ENCODE measurements at places on chromosomes 3 and 15.

DNA sequence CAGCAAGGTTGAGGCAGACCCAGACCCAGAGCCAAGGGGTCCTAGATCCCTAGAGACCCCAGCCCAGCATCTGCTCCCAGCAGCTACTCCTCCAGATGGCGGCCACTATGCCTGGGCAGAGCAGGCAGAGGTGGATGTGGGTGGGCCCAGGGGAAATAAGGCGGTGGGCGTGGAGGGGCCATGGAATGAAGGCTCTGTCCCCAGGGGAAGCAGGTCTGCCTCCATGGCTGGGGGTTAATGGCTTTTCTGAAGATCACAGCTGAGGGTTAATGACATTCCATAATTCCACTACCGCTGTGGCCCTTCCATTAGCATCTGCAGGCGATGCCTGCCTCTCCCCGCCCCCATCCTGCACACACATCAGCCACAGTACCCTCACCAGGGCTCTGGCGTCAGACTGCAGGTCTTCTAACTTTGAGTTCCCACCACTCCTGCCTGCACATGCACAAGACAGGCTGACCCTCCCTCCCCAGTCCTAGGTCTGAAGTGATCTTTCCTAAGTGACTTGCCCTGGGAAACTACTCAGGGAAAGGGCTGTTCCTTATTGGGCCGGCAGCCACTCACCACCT lies 41.2 kb downstream of the CCDC33 start:
- no peak for DNase-seq

DNA sequence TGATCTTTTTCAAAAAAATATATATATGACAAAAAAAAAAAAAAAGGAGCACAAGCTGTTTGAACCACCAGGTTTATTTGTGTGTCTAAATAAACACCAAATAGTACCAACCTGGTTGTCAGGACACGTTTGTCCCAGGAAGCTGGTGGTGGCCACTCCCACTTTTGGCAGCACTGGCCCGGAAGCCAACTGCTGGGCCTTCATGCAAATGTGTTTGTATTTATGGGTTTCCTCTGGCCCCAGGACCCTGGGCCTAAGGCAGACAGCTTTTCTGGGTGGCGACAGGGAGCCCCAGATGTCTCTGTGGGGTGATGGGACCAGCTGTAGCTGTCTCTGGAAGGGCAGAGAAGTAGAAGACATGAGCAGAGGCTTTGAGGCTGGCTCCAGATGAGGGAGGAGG lies 31.6 kb downstream of the PRKCD start:
- peak; percentile 21 for DNase-seq

DNA sequence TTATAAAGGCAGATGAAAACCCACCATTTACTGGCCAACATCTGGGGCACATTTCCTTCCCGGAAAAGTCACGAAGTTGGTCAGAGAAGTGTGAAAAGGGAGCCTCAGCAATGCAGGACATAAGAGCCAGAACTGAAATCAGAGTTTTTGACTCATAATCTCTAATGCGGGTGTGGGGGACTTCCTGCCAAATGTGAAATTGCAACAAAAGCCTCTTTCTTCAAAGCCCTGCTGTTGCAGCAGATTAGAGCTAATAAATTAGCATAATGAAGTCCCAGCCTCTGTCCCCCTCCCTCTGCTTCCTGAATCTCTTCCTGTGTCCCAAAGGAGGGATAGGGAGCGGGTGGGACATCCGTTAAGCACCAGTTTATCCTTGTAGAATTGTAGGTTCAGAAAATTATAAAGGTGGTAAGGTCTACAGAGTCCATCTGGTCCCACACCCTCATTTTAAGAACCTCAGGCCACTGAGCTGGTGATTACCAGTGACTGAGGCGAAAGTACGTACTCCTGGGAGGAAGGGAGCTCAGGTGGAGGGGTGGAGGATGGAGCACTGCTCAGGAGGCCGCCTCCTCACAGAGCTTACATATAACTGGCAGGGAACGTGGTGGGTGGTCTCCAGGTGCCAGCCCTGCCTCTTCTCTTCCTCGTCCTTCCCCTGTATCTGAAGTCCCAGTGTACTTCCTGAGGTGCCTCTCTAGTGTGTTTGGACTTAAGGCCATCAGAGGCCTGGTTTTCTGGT lies 35.0 kb downstream of the ST6GAL1 start:
- DNase-seq: peak; percentile 67

GRCh38 chr3:183070892-183071291 lies 28.4 kb downstream of the MCCC1 start:
- DNase-seq: no peak

DNA sequence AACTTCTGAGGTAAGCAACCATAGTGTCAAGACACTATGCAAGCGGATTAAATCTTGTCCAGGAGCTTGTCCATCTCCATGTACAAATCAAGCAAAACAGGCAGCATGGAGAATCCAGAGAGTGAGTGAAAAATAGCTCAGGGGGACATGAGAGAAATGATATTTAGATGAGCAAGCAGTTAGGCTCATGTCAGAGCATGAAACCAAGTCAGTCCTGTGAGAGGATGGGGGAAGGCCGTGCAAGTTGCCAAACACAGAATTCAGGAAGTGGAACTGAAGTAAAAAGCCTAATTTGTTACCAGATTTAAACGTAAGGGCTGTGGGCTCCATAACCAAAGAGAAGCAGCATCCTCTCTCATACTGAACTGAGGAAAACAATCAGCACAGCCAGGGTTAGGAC lies 995.9 kb downstream of the MCTP2 start:
- DNase-seq: no peak

DNA sequence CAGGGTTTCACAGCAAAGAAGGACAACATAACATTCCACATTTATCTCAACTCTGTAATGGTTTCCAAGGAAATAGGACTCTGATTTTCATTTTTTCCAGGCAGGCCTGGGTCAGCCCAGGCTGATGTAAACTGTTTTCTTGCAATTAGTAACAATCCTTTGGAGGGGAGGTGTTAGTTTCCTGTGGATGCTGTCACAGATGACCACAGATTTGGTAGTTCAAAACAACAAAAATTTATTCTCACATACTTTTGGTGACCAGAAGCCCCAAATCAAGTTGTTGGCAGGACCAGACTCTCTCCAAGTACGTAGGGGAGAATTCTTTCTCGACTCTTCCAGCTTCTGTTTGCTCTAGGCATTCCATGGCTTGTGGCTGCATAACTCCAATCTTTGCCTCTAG lies 88.0 kb downstream of the EDEM1 start:
- no peak for DNase-seq

GRCh38 chr15:82143390-82144385 lies 97.9 kb upstream of the MEX3B start:
- no peak for DNase-seq

- DNase-seq: no peak
Observed at GRCh38 chr15:35827141-35827540, 281.2 kb upstream of the DPH6 start.

DNA sequence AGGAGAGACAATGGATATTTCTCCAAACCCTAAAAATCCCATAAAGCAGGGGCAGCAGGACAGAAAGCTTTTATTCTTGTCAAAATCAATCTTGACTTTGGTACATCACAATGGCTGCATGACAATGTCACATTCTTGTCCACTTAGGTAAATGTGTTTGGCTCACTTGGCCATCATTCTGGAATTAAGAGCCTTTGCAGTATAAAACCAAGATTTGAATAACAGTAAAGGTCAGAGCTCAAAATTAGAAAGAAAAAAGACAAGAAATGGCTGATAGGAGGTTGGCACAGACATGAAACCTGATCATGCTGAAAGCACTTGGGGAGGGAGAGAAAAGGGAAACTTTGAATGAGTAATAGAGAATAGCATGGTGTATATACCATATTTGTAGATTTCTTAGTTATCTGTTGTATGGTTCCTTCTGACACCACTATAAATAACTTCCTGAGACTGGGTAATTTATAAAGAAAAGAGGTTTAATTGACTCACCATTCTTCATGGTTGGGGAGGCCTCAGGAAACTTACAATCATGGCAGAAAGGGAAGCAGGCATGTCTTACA lies 158.5 kb upstream of the SGO1 start:
- no peak for DNase-seq

DNA sequence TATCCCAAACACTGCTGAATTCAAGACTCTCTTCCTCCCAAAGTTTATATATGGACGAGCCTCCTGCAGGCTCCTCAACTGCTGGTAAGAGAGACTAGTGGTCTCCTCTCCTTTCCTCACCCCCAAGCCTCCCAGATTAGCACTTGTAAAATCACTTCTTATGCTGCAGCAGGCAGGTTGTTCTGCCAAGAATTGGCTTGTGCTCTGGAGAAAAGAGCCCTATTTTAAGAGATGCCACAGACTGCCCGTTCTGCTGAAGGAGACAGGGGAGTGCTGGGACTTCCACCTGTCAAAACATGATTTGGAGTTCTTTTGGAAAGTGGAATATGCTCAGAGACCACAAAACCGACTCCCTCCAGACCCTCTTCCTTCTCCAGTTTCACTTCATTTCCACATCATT lies 230.9 kb upstream of the EIF1B start:
- DNase-seq: no peak

GRCh38 chr3:56613016-56613415 lies 56.0 kb downstream of the CCDC66 start:
- no peak for DNase-seq

DNA sequence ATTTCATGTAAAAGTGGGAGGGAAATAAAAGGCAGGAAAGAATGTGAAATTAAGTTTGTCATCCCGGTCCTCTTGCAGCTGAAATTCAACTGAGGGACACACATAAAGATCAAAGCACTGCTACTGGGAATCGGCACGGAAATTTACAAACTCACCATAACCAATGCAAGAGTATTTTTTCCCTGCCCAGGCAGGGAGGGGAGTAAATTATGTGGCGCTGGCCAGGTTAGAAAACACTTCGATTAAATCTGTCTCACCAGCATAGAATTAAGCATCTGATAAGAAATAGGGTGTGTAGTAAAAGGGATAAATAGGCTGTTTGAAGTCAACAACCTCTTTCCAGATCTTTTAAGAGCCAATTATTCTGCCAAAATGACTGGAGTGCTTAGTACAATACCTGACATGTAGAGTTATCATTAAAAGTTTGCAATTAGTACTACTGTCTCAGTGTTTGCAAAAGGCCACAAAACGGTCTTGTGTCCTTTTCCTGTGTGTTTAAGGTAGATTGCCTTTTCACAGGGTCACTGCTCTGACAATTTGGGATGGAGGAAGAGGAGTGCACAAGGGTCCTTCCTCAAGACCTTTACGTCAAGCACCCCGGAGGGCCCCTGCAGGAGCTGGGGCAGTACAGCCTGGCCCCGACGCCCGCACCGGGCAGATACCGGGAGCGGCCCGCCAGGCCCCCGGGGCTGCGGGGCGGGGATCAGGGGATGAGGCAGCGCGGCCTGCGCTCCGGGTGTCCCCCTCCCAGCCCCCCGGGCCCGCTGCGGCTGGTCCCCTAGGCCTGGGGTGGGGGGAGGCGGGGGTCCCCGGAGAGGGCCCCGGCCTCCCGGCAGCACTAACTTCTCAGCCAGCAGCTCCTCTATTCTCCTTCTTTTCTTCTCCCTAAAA lies 651 bp downstream of the UBA3 start:
- peak; percentile 66 for DNase-seq

GRCh38 chr15:34102175-34102925 lies 467 bp downstream of the PGBD4 start:
- no peak for DNase-seq

GRCh38 chr15:47395076-47395475 lies 322.2 kb upstream of the SEMA6D start:
- no peak for DNase-seq

DNA sequence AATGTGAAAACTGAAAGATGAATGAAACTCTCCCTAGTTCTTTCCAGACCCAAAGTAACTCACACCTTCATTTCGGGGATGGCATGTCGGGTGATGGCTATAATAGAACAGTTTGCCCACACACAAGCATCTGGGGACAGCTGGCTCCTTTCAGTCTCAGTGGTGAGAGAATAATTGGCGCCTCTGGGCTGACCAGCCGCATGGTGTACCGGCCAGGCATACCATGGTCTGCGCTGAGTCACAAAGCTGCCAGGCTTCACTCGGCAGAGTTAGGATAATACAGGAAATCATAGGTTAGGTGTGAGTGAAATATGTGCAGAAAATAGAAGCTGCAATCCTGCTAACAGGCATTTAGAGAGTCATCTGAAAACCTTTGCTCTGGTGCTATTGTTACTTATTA lies 80.4 kb upstream of the IGF1R start:
- DNase-seq: no peak

GRCh38 chr15:50685976-50686468 lies 575 bp downstream of the TRPM7 start:
- peak; percentile 81 for DNase-seq

- peak; percentile 74 for DNase-seq
Observed at GRCh38 chr15:88448991-88449461, 18.2 kb downstream of the MRPL46 start.

DNA sequence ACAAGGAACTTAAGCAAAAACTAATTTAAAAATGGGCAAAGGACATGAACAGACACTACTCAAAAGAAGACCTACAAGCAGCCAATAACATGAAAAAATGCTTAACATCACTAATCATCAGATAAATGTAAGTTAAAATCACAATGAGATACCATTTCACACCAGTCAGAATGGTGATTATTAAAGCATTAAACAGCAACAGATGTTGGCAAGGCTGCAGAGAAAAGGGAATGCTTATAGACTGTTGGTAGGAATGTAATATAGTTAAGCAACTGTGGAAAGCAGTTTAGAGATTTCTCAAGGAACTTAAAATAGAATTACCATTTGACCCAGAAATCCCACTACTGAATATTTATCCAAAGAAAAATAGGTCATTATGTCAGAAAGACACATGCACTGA lies 482.2 kb downstream of the SQOR start:
- DNase-seq: no peak

DNA sequence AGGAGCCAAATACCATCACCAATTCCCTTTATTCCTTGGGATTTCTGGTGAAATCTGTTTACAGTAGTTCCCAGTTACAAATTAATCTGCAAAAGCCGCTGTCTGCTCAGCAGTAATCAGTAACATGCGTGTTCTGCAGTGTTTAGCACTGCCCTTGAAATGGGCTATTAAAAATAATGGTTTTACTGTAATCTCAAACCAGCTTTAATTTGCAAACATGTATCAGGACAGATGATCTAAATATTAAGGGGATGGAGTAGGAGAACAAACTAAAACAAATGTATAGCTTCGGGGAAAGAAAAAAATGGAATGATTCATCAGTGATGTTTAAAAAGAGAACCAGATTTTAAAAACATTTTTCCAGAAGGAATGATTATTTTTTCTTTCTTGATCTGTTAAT lies 513.2 kb downstream of the MECOM start:
- DNase-seq: no peak

DNA sequence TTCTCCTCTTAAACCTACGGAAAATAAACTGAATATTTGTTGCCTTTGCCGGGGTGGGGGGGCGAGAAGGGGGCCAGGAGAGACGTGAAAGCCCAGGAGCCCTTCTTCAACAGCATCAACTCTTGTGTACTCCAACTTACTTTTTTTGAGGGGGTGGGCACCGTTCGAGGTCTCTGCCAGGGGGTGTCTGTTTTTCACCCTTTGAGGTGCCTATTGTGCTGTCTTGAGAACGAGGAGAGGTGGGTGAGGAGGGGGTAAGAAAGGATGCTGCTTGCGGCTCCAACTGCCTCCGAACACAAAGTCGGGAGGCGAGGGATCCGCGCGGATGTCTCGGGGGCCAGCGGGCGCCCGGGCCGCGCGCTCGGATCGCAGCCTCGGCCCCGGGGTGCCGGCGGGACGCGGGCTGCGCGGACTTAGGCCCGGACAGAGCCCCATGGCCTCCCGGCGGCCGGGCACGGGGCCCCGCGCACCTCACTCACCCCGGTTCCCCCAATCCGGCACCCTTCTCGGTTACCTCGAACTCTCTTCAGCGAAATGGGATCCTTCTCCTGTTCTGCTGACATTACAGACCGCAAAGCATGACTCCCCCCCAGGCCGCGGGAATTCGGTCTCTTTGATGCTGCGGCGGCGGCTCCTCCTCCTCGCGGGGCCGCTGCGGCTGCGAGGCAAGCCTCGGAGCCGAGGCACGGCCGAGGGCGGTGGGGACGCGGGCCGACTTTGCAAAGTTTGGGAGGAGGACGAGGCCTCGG lies 650 bp downstream of the PYGO1 start:
- peak; percentile 79 for DNase-seq

All from D341Med (cell line).